ENCODE measurements at places on chromosomes 1 and 21.

GRCh38 chr1:59947047-59947938, 20.7 kb upstream of the CYP2J2 start:
- peak; percentile 9 for DNase-seq

- DNase-seq = no peak
Observed at GRCh38 chr1:207921321-207921720, 10.4 kb upstream of the CD34 start.

- DNase-seq = peak; percentile 54
Observed at GRCh38 chr1:109516872-109517271, 7.3 kb upstream of the AMIGO1 start.

- DNase-seq = no peak
Observed at GRCh38 chr1:4658643-4659628, 4.5 kb downstream of the AJAP1 start.
